Adrenal gland (tissue), 19 donors: ENCODE measurements at places on chromosomes 1 and 21.
A peak's percentile ranks its signal among the peaks of the same experiment; 100 is the strongest.

- no peak for DNase-seq
Measured at GRCh38 chr1:119896303-119896702, at the start of gene ADAM30. Gene ADAM30 (minus strand): TSS chr1:119896515. CDS start chr1:119896336, 179 bp downstream.

DNA sequence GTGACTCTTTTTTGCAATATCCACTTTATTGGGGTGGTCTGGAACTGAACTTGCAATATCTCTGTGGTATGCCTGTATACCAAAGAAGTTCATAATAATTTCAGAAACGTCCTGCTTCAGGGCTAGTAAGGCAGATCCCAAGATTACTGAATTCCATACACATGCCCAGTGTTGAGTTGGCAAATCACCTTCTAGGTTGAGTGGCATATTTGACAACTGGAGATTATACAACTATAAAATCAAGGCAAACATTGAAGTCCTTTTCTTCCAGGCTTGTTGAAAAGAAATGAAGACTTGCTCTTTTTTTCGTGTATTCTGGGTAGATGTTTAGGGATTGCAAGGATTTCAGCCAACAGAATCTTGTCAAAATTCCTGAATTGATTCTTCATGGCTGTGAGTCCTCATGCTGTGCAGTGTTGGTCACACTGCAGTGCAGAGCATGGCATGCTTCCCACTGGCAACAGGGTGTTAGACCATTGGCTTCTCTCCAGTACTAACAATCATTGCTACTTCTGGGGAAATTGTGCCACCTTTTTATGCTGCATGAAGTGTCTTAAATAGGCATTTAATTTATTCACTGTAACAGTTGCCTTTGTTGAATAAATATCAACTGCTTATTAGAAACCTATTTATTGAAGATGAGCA is 367.1 kb upstream of the ADGRL4 start:
- no peak for DNase-seq

GRCh38 chr21:16767201-16767600 is 745.6 kb upstream of the CXADR start:
- DNase-seq: no peak

- no peak for DNase-seq
Measured at GRCh38 chr1:65527190-65527589, 106.7 kb downstream of the LEPR start.

DNA sequence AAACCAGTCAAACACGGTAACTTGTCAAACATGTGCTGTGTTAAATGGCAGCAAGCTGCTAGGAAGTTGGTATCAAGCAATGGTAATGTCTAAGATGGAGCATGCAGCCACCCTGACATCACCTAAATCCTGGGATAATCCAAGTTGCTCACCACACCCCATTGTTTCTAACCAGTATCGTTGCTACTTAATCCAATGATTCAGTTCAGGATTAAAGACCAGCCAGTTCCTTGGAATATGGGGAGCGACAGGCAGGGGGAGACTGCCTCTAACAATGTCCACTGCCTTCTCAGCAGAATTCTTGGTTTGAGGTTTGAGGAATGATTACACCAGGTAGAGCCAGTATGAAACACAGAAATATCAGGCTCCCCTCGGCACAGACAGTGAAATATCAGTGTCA is 122.1 kb upstream of the IFFO2 start:
- DNase-seq: no peak

- peak; percentile 33 for DNase-seq
Measured at GRCh38 chr1:177185209-177185608, 14.5 kb downstream of the BRINP2 start.

DNA sequence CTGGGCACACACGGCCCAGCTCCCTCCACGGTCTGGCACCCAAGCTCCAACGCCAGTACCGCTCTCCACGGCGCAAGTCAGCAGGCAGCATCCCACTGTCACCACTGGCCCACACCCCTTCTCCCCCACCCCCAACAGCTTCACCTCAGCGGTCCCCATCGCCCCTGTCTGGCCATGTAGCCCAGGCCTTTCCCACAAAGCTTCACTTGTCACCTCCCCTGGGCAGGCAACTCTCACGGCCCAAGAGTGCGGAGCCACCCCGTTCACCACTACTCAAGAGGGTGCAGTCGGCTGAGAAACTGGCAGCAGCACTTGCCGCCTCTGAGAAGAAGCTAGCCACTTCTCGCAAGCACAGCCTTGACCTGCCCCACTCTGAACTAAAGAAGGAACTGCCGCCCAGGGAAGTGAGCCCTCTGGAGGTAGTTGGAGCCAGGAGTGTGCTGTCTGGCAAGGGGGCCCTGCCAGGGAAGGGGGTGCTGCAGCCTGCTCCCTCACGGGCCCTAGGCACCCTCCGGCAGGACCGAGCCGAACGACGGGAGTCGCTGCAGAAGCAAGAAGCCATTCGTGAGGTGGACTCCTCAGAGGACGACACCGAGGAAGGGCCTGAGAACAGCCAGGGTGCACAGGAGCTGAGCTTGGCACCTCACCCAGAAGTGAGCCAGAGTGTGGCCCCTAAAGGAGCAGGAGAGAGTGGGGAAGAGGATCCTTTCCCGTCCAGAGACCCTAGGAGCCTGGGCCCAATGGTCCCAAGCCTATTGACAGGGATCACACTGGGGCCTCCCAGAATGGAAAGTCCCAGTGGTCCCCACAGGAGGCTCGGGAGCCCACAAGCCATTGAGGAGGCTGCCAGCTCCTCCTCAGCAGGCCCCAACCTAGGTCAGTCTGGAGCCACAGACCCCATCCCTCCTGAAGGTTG is 97.6 kb downstream of the PIK3R3 start:
- DNase-seq: no peak
